ENCODE measurements at places on chromosomes 16 and 17.
A peak's percentile ranks its signal among the peaks of the same experiment; 100 is the strongest.

DNA sequence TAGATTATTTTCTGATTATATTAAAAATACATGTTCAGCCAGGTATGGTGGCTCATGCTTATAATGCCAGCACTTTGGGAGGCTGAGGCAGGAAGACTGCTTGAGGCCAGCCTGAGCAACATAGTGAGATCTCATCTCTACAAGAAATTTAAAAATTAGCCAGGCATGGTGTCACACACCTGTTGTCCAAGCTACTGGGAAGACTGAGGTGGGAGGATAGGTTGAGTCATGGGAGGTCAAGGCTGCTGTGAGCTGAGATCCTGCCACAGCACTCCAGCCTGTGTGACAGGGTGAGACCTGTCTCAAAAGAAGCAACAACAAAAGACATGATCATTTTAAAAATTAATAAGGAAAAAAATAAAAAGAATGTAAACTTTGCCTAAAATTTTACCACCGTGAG is 40.7 kb downstream of the PRAC1 start:
- no peak for DNase-seq

GRCh38 chr17:51830451-51830850 is 328.1 kb downstream of the CA10 start:
- no peak for DNase-seq

GRCh38 chr16:2339521-2340484 is 725 bp downstream of the ABCA3 start:
- DNase-seq, result peak; percentile 62

DNA sequence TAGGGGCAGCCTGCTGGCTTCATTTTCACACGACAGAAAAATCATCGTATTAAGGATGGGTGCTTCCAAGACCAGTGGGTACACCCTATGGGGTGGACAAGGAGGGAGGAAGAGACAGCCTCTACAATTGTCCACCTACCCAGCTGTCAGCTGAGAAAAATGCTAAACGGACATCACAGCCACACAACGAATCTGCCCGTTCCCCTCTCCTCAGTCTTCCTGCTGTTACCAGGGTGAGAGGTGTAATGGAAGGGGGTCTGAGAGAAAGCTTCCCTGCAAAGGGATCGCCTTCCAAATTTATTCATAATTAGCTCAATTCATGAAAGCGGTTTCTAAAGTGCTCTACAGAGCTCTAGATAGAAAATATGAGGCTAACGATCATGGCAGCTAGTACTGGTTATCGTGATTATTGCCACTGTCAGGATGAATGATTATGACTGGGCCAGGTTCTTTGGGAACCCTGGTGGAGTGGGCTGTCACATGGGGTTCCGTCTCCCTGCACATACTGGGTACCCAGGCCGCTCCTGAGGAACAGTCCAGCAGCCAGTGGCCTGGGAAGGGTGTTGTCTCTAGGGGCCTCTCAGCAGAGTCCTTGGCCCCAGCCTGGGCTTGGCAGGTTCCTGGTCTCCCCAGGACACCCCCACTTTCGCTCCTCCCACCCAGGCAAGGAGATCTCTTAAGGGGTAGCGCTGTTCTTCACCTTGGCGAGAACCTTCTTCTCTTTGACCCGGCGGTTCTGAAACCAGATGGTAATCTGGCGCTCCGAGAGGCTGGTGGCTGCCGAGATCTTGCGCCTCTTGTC is 2.2 kb downstream of the HOXB13 start:
- DNase-seq, result no peak

GRCh38 chr16:49980166-49980565 is 44.9 kb upstream of the CNEP1R1 start:
- DNase-seq, result no peak

Measured in hematopoietic multipotent progenitor cell treated with erythropoietin and hydrocortisone succinate and interleukin-3 and kit ligand, for 6 days (in vitro differentiated cells).